ENCODE measurements at places on chromosomes 3 and 15. TPM values are rescaled to one million over a fixed set of nuclear protein-coding genes. Genes with fewer than 3 reads are reported as not detected.

- peaks cover 16% of the 10 kb centered on the region for H3K4me1 ChIP-seq
- no peaks in the 10 kb centered on the region for H3K27me3 ChIP-seq
- DNase-seq, result no peak
- peak overlapping the region; percentile 93 for H3K4me3 ChIP-seq
Measured at GRCh38 chr15:34223904-34224596, 766 bp upstream of the EMC4 start.

Gene RIOX2
- 52.5 TPM for total RNA-seq

- DNase-seq, result no peak
- no peaks in the 10 kb centered on the region for H3K36me3 ChIP-seq
- no peaks in the 10 kb centered on the region for H3K4me1 ChIP-seq
- H3K4me3 ChIP-seq, result no peak overlapping the region
Measured at GRCh38 chr3:157416347-157417087, 20.1 kb upstream of the PTX3 start.

DNA sequence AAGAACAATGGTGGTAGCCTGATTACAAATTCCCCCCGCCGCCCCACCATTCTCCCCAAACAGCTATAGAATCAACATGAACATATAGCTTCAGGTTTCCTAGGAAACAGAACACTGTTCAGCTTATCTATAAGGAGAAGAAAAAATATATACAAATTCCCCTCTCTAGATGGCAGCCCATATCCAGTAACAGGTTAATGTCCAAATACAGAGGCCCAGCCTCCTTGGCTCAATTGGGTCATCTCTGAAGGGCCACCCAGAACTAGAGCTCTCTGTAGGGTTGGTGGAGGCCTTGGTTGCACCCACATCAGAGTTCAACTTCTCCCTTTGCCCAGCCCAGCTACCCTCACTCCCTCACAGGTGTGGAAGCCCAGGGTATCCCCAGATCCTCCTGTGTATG, 91.5 kb upstream of the ADAMTS17 start:
- no peak overlapping the region for H3K4me3 ChIP-seq
- no peak overlapping the region for H3K27ac ChIP-seq
- no peaks in the 10 kb centered on the region for H3K27me3 ChIP-seq
- no peaks in the 10 kb centered on the region for H3K36me3 ChIP-seq

Gene FBXL2
- 1.2 TPM for total RNA-seq

Gene TMEM42
- total RNA-seq, result 5.0 TPM

Gene XCR1
- total RNA-seq, result not detected

Gene OXTR
- 0.95 TPM for total RNA-seq

Gene NR1I2
- 10.9 TPM for total RNA-seq

DNA sequence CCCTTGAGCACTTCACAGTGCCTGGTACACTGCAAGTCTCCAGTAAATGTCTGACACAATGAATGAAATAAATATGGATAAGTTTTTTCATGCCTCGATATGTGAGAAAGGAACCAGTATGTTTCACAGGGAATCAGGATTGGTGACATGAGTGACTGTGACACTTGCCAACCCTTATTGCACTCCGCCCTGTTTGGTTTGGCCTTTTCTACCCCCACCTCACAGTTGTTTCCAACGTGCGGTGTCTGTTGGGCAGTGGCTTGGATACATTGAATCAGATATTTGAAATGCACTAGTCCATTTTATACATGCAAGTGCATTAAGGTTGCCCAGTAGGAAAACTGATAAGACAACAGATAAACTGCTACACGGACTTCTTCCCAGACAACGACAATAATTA, 2.0 kb downstream of the NPHP3 start:
- no peaks in the 10 kb centered on the region for H3K27me3 ChIP-seq
- peaks cover 35% of the 10 kb centered on the region for H3K4me1 ChIP-seq
- peaks cover 4% of the 10 kb centered on the region for H3K36me3 ChIP-seq
- H3K4me3 ChIP-seq, result no peak overlapping the region
- H3K27ac ChIP-seq, result no peak overlapping the region
- DNase-seq, result no peak

- H3K27me3 ChIP-seq, result peaks cover 56% of the 10 kb centered on the region
- DNase-seq, result no peak
- no peaks in the 10 kb centered on the region for H3K4me1 ChIP-seq
- H3K36me3 ChIP-seq, result no peaks in the 10 kb centered on the region
- no peak overlapping the region for H3K27ac ChIP-seq
Measured at GRCh38 chr3:147422601-147423536, 13.7 kb downstream of the ZIC1 start.

- no peak overlapping the region for H3K27ac ChIP-seq
- no peak for DNase-seq
- H3K36me3 ChIP-seq, result no peaks in the 10 kb centered on the region
- no peak overlapping the region for H3K4me3 ChIP-seq
Measured at GRCh38 chr3:148175214-148175613, 522.5 kb upstream of the AGTR1 start.

GRCh38 chr15:101008158-101009139, 89.3 kb downstream of the LRRK1 start:
- H3K4me3 ChIP-seq, result peak overlapping the region; percentile 68
- peaks cover 18% of the 10 kb centered on the region for H3K4me1 ChIP-seq
- no peak overlapping the region for H3K27ac ChIP-seq
- peak; percentile 64 for DNase-seq
- no peaks in the 10 kb centered on the region for H3K36me3 ChIP-seq

Gene NME9
- not detected for total RNA-seq

Gene GATM
- total RNA-seq, result 1.5 TPM

Gene SLC24A5
- total RNA-seq, result not detected

- H3K36me3 ChIP-seq, result peaks cover 16% of the 10 kb centered on the region
- no peak overlapping the region for H3K27ac ChIP-seq
- H3K4me1 ChIP-seq, result peaks cover 15% of the 10 kb centered on the region
- DNase-seq, result no peak
- no peaks in the 10 kb centered on the region for H3K27me3 ChIP-seq
Measured at GRCh38 chr15:67019884-67020520, 45.4 kb upstream of the SMAD3 start.

- no peaks in the 10 kb centered on the region for H3K36me3 ChIP-seq
- H3K4me1 ChIP-seq, result peaks cover 13% of the 10 kb centered on the region
- no peaks in the 10 kb centered on the region for H3K27me3 ChIP-seq
- no peak overlapping the region for H3K4me3 ChIP-seq
- no peak for DNase-seq
Measured at GRCh38 chr3:189049458-189050236, 122.1 kb upstream of the TPRG1 start.

DNA sequence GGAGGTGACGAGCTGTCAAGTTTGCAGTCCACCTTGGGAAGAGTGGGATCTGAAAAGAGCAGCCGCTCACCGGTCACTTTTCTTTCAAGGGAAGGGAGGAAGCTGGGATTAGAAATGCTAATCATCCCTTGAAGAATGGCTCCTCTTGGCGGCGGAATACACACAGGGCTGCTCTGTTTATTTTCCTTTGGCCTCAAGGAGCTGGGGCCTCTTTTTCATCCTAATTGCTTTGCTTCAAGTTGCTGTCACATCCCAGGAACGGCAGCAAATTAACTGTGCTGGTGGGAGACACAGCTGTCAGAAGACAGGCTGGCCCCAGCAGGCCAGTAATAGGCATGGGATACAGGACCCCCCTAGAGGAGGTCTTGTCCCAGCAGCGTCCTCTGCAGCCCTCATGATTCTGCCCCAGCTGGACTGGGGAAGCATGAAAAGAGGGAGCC, 6.7 kb downstream of the KBTBD13 start:
- no peaks in the 10 kb centered on the region for H3K36me3 ChIP-seq
- DNase-seq, result no peak
- H3K27me3 ChIP-seq, result peaks cover 21% of the 10 kb centered on the region

GRCh38 chr15:31206386-31207181, 105.1 kb upstream of the TRPM1 start:
- no peak overlapping the region for H3K4me3 ChIP-seq
- peaks cover 20% of the 10 kb centered on the region for H3K27me3 ChIP-seq
- H3K4me1 ChIP-seq, result 0 out of 2 replicates have a peak, but pooled peaks cover 4% of the 10 kb centered on the region
- H3K36me3 ChIP-seq, result no peaks in the 10 kb centered on the region
- H3K27ac ChIP-seq, result no peak overlapping the region

Gene CPN2
- total RNA-seq, result 27.7 TPM

Gene MOBP
- total RNA-seq, result not detected

- peak; percentile 22 for DNase-seq
- peak overlapping the region; percentile 39 for H3K27ac ChIP-seq
- no peaks in the 10 kb centered on the region for H3K27me3 ChIP-seq
- H3K4me1 ChIP-seq, result peaks cover 24% of the 10 kb centered on the region
- H3K36me3 ChIP-seq, result no peaks in the 10 kb centered on the region
Measured at GRCh38 chr3:10855871-10856662, 40.0 kb downstream of the SLC6A11 start.

- H3K27ac ChIP-seq, result no peak overlapping the region
- DNase-seq, result no peak
- no peaks in the 10 kb centered on the region for H3K27me3 ChIP-seq
- no peak overlapping the region for H3K4me3 ChIP-seq
- peaks cover 18% of the 10 kb centered on the region for H3K4me1 ChIP-seq
Measured at GRCh38 chr15:60096157-60096556, 92.0 kb downstream of the FOXB1 start.

Gene CPEB1
- 0.07 TPM for total RNA-seq

- no peak for DNase-seq
- H3K27ac ChIP-seq, result no peak overlapping the region
- H3K36me3 ChIP-seq, result no peaks in the 10 kb centered on the region
- peaks cover 35% of the 10 kb centered on the region for H3K4me1 ChIP-seq
- no peak overlapping the region for H3K4me3 ChIP-seq
Measured at GRCh38 chr3:10136426-10137005, 5.1 kb upstream of the VHL start.

DNA sequence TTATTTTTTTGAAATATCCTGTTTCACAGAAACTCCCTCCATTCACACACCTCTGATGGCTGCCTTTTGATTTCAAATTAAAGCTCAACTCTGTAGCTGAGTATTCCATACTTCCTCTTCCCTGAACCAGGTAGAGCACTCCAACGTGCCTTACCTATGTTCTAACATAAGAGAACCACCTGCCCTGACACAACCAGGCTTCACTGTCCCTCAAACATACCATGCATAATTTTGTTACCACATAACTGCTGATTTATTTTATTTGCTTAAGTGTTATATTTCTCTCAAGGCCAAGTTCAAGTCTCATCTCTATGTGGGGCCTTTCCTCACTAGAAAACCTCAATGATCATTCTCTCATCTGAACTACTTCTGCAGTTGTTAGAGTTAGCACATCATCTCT, 209.7 kb downstream of the P3H2 start:
- no peak for DNase-seq
- H3K4me1 ChIP-seq, result no peaks in the 10 kb centered on the region
- H3K27ac ChIP-seq, result no peak overlapping the region
- no peak overlapping the region for H3K4me3 ChIP-seq
- H3K27me3 ChIP-seq, result no peaks in the 10 kb centered on the region

DNA sequence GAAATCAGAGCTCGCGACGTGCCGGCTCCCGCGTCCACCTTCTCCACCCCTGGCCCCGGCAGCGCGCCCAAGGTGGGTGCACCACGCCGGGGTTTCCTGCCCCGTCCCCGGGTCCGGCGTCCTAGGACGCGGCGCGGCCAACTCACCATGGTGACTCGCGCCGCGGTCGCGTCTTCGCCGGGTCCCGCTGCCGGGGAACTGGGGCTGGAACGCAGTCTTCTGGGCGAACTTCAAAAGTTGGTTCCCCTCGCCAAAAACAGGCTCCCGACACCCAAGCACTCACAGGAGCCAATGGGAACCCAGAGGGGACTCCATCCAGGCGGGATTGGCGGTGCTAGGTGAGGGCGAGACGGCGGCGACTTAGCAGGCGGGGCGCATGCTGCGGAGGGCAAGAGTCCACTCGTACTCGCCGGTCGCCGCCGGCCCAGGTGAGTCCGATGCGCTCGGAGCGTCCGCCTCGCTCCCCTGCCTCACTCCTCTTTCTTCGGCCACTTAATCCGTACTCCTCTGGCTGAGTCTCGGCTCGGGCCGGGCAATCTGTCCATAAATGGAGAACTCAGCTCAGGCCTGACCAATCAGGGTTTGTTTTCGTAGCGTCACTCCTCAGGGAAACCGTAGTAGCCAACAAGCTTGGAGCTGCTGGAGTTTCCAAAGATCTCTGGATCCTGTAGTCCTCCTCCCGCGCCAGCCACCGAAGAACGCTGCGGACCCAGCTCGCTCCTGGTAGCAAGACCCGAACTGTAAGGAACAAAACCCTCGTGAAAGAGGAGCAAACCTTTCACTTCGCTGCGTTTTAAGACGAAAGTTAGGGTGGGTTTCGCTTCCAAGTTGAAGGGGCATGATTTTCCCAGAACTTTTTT, at the start of gene MYO1E:
MYO1E (minus strand) TSS at position 520 of the 860 bp plus-strand sequence; CDS start at position 149, 371 bp downstream.
- H3K27me3 ChIP-seq, result no peaks in the 10 kb centered on the region
- DNase-seq, result peak; percentile 96
- H3K36me3 ChIP-seq, result no peaks in the 10 kb centered on the region
- peak within 1 kb of the TSS; percentile 77 for H3K4me3 ChIP-seq
- H3K4me1 ChIP-seq, result peaks cover 37% of the 10 kb centered on the region

GRCh38 chr3:121481106-121481880, 64.5 kb downstream of the POLQ start:
- H3K36me3 ChIP-seq, result peaks cover 13% of the 10 kb centered on the region
- no peak overlapping the region for H3K27ac ChIP-seq
- no peaks in the 10 kb centered on the region for H3K4me1 ChIP-seq
- DNase-seq, result no peak

DNA sequence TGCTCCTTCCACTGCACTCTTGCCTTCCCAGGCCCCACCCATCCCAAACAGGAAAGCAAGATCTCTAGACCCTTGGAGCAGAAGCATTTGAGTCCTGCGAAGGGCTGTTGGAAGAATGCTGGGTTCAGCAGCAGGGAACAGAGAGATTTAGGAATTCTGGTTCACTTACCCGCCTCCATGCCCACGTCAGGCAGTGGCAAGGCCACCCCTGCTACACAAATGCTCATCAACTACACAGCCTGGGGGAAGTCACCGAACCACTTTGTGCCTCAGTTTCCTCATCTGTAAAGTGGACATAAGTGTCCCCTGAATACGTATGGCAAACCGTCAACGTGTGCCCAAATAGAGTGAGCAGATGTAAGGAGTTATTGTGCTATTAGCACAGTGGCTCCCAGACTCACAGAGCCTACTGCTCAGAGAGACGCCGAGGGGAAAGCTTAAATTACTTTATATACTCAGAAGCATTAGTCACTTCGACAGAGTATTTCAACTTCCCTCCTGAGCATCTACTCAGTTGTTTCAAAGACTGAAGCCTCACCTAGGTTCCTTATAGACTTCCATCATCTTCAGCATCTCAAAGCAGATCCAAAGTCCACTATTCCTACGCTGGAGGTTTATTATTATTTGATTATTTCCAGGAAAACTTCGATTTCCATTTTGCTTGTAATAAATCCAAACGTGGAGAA, 905 bp downstream of the HOMER2 start:
- H3K27ac ChIP-seq, result no peak overlapping the region
- H3K4me3 ChIP-seq, result peak overlapping the region; percentile 70

Gene SYNM
- total RNA-seq, result 3.7 TPM
